ENCODE measurements at places on chromosomes 1 and 21.
A peak's percentile ranks its signal among the peaks of the same experiment; 100 is the strongest.

- no peak for DNase-seq
Measured at GRCh38 chr1:42279055-42279454, 56.0 kb downstream of the FOXJ3 start.

DNA sequence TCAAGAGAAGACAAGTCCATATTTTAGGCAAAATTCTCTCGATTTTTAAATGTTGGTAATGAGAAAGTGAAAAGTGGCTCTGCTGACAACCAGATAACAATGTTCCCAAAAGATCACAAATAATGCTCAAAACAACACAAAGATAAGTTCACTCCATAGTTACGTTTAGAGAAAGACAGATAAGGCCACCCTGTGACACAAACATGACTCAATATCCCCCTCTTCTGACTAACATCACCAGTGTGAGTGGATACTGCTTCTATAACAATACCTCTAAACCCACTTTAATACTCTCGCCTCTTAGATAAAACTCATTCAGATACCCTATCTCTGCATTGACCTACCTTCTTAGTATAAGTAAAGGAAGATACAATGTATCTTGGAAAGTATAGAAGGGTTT, 51.2 kb upstream of the RGS7 start:
- DNase-seq = no peak

GRCh38 chr1:156452907-156453306, 47.7 kb downstream of the MEF2D start:
- DNase-seq = no peak

- no peak for DNase-seq
Measured at GRCh38 chr1:77776007-77776700, 3.3 kb upstream of the MIGA1 start.

GRCh38 chr1:59057796-59058195, 239.1 kb upstream of the FGGY start:
- DNase-seq = no peak

- no peak for DNase-seq
Measured at GRCh38 chr21:30152792-30153191, 13.8 kb downstream of the CLDN17 start.

GRCh38 chr1:26362331-26362730, 8.4 kb upstream of the CRYBG2 start:
- no peak for DNase-seq

DNA sequence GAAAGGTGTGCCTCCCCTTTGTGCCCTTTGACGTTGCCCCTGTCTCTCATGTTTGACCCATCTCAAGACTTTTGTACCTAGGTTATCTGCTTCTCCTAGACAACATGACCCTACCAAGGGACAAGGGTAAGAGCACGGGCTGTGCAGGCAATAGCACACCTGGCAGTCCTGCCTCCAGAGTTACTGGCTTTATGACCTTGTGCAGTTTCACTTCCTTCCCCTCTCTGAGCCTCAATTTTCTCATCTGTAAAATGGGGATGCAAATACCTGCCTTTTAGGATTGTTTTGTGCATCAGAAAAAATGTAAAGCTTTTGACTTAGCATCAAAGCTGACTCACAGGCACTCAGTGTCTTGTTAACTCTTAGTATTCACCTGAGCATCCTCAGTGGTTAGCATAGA, 36.4 kb downstream of the ELK4 start:
- no peak for DNase-seq

DNA sequence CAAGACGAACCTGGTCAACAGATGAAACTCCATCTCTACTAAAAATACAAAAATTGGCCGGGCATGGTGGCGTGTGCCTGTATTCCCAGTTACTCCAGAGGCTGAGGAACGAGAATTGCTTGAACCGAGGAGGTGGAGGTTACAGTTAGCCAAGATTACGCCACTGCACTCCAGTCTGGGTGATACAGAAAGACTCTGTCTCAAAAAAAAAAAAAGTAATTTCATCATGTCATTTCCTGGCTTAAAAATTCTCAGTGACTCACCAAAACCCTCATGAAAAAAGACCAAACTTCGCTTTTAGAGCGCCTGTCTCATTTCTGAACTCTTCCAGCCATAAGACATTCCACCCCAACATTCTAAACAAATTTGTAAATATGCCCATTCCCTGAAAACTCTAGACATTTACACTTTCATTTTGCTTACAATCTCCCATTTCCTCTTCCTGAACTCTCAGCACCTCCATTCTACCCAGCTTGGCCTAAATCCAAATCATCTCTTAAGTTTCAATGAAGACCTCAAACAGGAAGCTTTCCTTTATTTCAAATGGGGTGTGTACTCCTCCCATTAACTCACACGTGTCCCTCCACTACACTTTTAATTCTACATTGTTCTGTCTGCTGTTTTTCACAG, 50.5 kb upstream of the PRRC2C start:
- DNase-seq = peak; percentile 29

GRCh38 chr1:93710499-93711453, 29.1 kb upstream of the BCAR3 start:
- no peak for DNase-seq

DNA sequence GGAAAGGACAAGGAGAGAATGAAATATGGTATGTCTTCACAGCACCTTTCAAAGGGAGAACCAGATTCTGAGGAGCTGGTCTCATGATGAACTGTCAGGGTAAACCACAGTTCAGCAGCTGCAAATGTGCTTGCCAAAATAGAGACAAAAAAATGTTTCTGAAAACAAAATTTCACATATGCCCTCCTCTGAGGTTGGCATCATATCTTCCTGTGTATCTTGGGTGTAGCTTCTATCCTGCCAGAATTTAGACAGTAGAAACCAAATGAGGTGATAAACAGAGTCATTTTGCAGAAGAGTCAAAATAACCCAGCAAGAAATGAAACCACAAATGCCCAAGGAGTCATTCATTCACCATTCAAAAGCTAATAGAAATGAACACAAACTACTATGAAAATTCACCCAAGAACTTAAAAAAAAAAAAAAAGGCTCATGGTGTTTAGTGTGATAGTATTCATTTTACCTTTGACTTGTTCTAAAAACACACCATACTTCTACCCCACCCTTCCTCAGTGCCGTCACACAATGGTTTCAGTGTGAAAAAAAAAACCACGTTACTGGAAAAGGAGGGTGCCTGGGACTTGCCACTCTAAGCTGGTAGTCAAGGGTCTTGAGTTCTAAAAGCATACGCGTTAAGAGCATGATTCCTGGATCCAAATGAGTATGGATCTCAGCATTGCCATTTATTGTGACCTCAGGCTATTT, 18.5 kb downstream of the SELL start:
- DNase-seq = no peak

Measured in heart left ventricle (tissue), 16 donors.